ENCODE measurements at places on chromosomes 2 and 18.

GRCh38 chr2:88307817-88308216 is 137.7 kb downstream of the THNSL2 start:
- DNase-seq: peak; percentile 76

DNA sequence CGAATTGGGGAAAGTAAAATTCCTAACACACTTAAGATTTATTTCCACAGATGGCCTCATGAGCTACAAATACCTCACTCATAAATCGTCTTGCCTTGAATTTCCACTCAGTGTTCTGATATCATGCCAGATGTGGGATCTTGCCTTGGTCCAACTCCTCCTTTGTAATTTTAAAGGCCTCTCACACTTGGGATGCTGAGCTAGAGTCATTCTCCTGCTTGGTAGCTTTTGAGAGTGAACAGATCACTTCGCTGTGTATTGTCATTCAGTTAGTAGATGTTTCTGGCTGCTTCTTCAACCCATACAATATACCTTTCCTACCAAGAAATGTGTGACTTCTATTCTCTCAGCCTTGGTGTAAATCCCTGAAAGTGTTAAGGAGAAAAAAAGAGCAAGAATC is 309.2 kb downstream of the NRXN1 start:
- DNase-seq: no peak

DNA sequence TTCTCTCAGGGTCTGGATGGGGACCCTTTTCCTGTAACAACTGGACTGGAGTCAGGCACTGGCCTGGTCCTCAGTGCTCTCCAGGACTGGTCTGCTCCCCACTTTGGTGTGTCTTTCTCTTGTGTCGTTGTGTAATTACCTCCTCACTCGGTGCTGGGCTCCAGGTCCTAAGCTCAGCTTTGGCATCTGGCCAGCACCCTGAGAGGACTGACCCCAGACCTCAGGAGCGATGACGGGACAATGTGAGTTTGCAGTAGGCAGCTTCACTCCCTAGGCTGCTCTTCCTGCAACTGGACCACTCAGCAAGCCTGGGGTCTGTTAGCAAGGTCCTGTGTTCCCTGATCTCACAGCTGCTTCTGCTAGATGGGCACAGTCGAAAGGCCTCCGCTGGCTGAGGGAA is 93.8 kb downstream of the COLEC12 start:
- DNase-seq: no peak

DNA sequence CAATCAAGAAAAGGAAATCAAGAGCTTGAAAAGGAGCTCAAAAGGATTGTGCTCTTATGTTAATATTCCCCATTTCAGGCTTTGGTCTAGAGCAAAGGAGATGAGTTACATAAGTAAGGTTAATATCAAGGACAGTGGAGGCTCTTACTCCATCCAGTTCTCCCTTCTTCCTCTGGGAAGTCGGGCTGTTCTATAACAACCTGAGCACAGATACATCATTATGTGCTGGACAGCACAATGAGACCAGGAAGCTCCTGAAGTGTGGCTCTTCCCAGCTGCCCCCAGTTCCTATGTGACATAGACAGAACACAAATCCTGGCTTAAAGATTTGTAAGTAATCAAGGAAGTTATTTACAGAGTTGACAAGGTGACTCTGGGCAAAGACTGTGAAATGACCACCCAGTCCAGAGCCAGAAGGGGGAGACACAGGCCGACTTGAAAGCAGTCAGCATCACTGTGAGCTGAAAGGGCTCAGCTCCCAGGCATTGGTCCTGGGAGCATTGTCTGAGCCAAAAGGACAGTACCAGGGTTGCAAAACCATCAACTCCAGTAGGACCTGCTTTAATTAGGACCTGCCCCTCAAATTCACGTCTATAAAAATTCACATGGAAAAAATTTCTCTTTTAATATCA is 917.6 kb upstream of the ACVR2A start:
- peak; percentile 63 for DNase-seq

DNA sequence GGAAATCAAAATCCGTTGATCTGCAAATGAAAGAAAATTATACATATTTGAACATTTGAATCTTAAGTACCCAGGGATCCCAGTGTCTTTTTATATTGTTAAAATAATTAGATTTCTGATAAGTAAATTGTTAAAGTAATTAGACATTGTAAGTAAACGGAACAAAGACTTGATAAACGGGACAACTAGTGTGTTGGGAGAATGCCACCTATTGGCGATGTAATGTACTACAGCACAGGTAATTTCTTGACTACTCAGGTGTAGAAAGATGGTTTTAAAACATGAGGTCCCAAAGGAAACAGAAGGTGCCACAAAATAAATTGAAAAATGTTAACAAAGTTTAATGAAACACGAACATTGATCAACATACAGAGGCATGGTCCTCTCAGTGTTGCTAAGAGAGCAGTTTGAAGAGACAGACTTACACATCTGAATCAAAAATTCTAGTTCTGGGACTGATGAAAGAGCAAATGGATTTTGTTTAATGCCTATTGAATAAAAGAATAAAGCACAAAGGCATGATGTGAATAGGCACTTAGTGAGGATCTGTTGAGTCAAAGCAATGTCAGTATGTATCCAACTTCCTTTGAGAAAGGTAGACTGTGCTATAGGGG is 103.4 kb upstream of the RASGRP3 start:
- DNase-seq: peak; percentile 56

- DNase-seq: no peak
Measured at GRCh38 chr2:196233805-196234475, 62.6 kb upstream of the STK17B start.

DNA sequence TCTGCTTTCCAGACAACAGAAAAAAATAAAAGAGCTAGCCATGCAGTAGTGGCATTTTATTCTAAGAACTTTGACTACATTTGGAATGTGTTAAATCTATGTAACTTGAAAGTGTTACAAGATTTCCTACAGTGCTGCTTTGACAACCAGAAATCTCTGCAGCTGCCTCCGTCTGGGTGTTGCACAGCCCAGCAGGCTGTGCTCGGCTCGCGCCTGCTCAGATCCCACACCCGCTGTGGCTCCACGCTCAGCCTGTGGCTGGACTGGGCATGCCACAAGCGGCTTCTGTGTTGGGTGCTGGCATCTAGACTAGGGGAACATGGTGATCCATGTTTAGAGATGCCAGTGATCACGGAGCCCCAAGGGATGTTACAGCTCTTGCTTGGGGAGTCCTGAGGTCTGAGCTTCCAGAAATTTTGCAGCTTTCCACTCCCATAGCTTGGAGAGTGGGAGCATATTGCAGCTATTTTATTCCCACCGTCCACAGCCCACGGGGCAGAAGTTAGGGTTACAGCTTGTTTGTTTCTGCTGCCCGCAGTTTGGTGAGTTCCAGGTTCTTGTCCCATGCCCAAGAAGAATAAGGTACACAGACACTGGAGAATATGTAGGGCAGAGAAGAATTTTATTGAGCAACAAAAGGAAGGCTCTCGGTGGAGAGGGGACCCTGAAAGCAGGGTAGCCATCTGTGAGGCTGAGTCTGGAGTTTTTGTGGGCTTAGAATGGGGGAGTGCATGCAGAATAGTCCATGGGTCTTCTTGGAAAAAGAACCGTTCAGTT is 44.1 kb downstream of the FAM171B start:
- no peak for DNase-seq

DNA sequence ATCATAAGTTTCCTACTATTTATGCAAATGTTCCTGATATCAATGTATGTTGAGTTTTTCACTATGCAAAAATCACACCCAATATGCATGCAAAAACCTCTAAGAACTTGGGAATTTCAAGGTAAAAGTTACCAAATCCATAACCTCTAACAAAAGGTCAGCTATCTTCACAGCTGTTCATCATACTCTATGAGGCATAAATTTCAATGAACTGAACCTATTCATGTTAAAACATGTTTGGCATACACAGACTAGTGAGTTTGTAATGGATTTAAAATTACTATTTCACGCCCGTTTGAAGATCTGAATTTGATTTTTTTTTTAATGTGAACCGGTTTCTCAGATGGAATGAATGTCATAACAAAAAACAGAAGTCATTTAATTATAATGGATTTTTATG is 100.2 kb downstream of the ATAD2B start:
- no peak for DNase-seq

GRCh38 chr2:109006971-109007370 is 18.0 kb upstream of the EDAR start:
- no peak for DNase-seq

- no peak for DNase-seq
Measured at GRCh38 chr2:157305723-157306110, 19.9 kb downstream of the ERMN start.

- DNase-seq: no peak
Measured at GRCh38 chr2:122077771-122078170, 322.3 kb downstream of the TSN start.

- DNase-seq: no peak
Measured at GRCh38 chr18:79918615-79919011, 32.8 kb downstream of the SLC66A2 start.

- DNase-seq: no peak
Measured at GRCh38 chr2:198883604-198884003, 574.1 kb downstream of the SATB2 start.

All from iPS-NIHi11 (cell line).